ENCODE measurements at places on chromosomes 16 and 17.
A peak's percentile ranks its signal among the peaks of the same experiment; 100 is the strongest.

DNA sequence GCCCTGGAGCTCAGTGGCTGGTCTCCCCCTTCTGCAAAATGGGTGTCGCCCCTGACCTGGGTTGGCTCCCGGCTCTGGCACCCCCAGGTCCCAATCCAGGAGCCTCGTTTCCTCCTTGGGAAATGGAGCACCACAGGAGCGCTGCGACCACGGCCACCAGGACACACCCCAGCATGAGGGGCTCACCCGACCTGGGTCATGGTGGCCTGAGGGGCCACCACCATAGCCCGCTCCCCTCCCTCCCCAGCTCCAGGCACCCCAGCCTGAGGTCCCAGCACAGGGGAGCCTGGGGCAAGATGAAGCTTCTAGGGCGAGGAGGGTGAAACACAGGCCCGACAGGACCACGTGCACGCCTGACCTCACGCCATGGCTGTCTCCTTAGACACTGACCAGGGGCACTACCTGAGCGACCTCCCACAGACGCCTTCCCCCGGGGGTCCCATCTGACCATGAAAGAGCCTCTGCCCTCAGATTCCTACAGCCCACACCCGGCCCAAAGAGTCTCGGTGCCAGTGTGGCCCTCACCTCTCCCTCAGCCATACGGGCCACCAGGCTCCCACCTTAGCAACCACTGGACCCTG, 11.8 kb downstream of the BCAR1 start:
- no peak for DNase-seq

DNA sequence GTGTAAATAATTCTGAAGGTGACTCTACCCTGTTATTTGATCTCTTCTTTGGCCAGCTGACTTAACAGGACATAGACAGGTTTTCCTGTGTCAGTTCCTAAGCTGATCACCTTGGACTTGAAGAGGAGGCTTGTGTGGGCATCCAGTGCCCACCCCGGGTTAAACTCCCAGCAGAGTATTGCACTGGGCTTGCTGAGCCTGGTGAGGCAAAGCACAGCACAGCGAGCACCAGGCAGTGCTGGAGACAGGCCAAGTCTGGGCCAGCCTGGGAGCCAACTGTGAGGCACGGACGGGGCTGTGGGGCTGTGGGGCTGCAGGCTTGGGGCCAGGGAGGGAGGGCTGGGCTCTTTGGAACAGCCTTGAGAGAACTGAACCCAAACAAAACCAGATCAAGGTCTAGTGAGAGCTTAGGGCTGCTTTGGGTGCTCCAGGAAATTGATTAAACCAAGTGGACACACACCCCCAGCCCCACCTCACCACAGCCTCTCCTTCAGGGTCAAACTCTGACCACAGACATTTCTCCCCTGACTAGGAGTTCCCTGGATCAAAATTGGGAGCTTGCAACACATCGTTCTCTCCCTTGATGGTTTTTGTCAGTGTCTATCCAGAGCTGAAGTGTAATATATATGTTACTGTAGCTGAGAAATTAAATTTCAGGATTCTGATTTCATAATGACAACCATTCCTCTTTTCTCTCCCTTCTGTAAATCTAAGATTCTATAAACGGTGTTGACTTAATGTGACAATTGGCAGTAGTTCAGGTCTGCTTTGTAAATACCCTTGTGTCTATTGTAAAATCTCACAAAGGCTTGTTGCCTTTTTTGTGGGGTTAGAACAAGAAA, 5.1 kb downstream of the STH start:
- DNase-seq, result no peak

DNA sequence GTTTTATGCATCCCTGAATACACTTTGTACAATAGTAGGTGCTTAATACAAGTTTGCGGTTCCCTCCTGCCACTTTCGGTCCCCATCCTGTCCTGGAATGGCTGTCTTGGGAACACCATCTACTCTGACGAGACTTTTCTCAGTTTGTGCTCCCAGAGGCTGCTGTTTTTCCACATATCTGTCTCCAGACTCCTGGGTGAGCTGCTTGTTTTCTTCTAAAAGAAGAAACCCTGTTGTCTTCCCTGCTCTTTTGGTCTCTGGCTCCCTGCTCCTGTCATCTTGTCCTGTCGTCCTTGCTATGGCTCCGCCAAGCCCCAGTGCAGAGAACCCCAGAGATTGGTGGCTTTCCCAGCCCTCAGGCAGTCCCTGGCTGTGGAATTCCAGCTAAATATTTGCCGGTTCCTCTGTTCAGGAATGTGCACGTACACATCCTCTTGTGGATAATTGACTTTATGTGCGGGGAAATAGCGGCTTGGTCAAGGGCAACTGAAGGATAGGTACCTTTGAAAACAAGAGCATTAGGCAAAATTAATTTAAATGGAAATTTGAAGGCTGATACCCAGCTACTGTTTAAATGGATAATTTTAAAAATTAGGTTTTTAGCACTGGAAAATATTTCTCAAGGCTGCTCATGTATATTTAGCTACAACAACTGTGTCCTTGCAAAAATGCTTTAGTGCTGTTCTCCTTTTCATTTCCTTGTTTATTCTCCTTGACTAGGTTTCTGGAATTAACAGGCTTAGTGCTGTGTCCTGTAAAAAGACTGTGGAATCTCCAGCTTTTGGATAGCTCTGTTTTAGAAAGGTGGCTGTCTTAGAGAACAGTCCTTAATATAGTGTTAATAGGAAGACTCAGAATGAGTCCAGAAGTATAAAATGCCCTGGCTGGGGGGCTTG, 50.2 kb upstream of the SLC12A3 start:
- DNase-seq, result no peak

GRCh38 chr17:75785016-75785890, 647 bp downstream of the UNK start:
- peak; percentile 80 for DNase-seq

DNA sequence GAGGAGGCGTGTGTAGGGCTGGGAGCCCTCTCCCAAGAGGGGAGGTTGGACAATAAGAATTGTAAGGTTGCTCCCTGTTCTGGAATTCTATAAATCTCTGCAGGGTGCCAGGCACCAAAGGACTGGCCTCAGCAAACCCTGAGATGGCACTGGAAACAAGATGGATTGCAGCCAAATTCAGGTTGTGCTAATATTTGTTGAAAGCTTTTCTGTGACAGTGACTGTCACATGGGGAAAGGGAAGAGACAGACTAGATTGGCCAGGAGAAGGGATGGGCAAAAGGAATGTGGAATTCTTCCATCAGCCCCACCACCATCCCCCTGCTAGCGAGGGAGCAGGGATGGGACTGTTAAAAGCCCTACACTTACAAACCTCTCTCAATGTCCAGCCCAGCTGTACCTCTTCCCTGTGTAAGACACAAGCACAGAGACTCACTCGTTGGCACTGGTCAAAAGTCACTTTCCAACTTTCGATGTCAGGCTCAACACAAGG, 62.4 kb downstream of the SOX9 start:
- no peak for DNase-seq

DNA sequence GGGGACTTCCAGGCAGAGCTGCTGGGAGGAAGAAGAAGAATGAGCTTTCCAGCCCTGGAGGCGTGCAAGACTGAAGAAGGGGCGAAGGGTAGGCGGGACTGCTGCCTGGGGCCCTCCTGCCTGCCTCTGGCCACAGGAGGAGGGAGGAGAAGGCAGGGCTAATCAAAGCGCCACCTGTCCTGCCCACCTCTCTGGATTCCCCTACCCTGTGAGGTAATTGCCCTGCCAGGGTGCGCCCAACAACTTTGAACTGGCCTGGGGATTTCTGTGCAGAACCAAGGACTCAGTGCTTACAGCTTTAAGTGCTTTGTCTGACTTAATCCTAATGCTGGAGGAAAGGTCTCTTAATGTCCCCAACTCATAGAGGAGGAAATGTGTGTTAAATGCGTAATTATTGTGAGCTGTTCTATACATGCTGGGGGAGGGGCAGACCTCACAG, at the start of gene NOXO1:
NOXO1 (minus strand) TSS at position 72 of the 439 bp plus-strand sequence. CDS start 290 bp downstream, outside the sequence.
- DNase-seq, result no peak

GRCh38 chr16:58584831-58585505, 44.7 kb downstream of the CNOT1 start:
- DNase-seq, result no peak

DNA sequence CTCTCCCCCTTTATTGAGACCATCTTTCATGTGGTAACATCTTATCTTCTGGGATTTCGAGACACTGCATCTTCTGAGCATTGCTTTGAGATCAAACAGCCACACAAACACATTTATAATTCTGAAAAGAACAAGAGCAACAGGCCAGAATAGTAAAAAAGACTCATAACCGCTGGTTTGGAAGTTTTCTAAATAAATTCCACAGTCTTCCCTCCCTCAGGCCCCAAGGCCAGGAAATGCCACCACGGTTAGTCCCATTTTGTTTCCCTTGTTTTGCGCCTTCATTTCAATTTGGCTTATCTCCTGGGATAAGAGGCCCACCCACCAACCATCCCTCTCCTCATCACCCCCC, 25.3 kb downstream of the LITAF start:
- DNase-seq, result no peak

GRCh38 chr17:49928837-49929475, 40.0 kb upstream of the DLX4 start:
- DNase-seq, result no peak

DNA sequence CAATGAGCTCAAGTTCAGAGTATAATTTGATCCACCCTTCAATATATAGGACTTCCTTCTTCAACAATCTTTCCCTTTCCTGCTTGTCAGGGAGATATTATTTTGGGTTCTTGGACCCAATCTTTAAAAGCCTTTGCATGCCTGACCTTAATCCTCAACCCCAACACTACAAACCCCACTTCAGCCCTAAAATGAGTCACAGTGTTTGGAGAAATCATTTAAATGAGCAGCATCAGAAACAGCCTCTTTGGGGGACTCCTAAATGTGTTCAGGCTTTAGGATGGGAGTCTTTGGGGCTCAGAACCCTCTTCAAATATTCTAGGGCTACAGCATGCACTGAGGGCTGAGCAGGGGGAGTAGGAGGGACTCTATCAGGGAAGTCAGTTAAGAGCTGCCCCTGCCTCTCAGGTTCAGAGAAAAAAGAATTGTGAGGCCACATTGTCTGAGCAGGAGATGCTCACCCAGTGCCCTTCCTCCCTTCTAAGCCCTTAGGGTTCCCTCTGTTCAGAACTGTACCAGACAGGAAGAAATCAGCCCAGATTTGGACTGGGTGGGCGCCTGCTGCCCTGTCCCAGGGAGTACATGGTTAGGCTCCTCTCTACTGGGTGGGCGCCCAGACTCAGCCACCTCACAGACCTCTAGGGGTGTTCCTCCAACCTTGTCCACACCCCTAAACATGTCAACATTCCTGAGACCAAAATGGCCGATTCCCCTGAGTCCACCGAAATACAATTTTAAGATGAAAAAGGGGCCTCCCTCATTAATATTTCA, 5.0 kb downstream of the NEUROD2 start:
- DNase-seq, result no peak

DNA sequence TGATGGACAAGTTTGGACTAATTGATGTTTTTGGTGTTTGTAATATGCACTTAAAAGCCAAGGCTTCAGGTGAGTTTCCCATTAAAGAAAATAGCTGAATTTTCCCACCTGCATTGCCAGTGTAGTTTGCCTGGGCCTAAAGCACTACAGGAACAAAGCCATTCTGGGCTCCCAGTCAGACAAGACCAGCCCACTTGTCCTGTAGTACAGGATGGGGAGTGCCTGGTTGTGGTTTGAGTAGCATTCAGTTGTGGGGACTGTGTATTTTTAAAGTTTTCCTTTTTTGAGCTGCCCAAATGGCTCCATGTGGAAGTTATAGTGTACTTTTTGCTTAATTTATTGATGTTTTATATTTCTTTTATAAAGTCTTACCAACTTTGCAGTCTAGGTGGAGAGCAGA, 91.7 kb downstream of the TANGO6 start:
- DNase-seq, result no peak

DNA sequence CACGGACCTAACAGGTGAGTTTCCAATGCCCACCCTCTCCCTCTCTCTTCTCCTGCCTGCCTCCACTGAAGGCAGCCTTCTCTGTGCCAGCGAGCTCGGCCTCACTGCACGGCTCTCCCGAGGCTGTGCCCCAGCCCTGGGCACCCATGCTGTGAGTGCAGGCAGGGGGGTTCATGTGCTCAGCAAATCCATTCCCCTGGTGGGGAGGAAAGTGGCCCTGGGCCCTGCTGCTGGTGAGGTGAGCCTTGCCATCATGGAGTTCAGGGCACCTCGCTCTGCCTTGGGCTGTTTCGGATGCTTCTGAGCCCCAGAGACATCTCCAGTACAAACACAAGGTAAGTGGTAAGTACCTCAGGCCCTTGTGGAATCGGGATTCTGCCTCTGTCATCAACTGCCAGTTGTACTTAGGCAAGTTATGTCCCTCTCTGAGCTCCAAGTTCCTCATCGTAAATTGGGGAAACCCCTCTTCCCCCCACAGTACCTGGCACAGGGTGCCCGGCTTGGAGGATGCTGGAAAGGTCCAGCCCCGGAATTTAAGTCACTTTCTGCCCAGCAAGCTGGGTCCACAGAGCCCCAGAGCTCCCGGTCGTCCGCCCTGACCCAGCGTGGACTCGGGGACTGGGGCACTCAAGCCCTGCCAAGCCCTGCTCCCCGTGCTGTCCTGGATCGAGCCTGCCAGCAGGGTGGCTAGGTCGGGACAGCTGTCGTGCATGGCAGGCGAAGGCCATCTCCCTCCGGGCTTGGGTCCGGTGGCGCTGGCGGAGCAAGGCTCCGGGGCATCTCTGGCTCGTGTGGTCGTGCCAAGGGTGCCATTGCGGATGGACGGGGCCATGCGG, 684 bp upstream of the NUDT16L1 start:
- no peak for DNase-seq

DNA sequence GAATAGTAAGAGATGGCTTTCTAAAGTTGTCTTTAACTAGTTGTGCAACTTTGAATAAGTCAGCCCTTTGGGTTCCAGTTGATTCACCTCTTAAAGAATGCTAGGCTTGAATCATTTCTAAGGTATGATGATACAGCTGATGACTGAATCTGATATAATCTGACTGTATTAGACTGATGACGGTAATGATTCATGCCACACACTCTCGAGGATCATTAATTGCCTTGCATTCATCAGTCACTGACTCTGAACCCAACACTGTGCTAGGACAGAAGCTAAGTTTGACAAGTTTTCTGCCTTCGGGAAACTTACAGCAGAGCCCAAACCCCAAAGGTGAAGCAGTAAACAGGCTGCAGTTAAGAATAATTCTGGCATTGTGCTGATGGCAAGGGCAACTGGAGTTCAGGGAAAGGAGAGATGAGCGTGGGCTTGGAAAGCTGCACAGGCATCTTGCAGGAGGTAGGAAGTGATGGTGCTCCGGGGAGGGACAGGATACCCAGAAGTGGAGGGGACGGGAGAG, 25.8 kb downstream of the ASIC2 start:
- DNase-seq, result no peak

DNA sequence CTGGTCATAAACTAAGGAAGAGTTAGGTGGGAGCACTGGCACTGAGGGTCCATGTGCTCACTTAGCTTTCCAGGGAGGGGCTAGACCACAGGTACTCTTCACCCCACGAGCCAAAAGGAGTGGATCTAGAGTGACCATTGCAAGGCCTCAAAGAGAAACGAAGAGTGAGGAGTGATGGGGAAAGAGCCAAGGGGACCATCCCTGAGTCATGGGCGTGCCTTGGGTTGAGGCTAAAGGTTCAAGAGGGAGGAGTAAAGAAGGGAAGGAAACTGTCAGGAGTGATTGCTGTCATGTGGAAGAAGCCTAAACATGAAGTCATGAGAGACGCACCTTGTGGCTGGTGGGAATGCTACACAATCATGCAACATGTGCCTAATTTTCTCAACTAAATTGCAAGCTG, 141.0 kb downstream of the CDH13 start:
- no peak for DNase-seq

Measured in neural crest cell (in vitro differentiated cells).